ENCODE measurements at places on chromosomes 13 and 19.

DNA sequence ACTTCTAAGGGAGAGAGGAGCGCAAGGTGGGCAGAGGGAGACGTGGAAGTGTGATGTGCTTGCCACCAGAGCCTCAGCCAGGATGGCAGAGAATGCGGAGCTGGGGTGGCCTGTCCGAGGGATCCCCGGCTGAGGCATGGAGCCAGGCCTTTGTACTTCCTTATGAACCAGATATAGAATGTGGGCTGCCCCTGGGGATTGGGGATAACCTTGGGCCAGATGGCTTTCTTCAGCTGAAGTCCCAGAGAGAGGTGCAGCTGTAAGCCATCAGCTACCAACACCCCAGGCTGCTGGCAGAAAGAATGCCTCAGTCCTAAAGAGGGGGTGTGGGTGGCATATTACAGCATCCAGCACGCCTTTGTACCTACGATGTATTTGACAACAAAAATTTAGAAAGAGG lies 25.5 kb upstream of the FBXO17 start:
- DNase-seq: no peak

- DNase-seq: no peak
Measured at GRCh38 chr19:40962460-40962961, 28.6 kb upstream of the CYP2B6 start.

GRCh38 chr13:100668408-100668807 lies 6.2 kb downstream of the TMTC4 start:
- DNase-seq: no peak

- peak; percentile 37 for DNase-seq
Measured at GRCh38 chr19:16328824-16329482, 4.3 kb downstream of the KLF2 start.

Measured in testis (tissue), 5 donors.